Activated gamma-delta T cell treated with Interleukin-2 at 50 U/mL for 16 hours (primary cell): ENCODE measurements at places on chromosomes 5 and 9.

- DNase-seq, result no peak
Measured at GRCh38 chr9:82404881-82405280, 416.3 kb downstream of the SPATA31D1 start.

DNA sequence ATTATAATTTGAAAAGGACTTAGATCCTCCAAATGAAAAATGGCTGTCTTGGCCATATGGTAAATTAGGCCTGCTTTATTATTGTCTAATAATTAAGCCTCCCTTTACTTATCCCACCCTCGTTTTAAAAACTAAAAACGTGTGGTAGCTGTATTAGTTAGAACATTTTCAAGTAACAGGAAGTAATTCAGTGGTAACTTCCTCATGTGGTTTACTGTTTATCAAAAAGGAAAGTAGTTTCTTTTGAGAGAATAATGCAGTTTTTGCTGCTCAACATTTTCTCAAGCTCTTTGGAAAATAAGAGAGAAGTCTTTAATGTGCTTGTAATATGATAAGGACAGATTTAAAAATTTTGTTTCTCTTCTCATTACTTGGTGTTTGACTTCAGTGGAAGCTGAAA, 26.0 kb downstream of the ZCCHC7 start:
- no peak for DNase-seq

GRCh38 chr5:172876578-172876977, 42.5 kb downstream of the ERGIC1 start:
- no peak for DNase-seq

DNA sequence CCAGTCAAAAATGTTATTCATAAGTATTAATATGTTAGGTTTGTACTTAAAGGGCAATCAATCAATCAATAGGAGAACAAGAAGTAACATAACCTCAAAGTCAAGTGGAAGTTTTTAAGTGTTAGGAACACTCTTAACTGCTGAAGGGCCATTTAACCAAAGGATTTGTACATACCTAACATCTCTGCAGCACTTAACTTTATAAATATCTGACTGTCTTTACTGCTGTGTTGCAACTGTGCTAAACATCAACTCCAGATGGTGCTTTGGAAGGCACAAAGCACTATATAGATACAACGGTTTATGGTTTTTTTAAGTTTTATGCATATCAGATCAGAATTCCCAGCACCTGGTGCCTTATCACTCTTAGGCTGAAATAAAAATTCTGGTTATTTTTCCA, 604.9 kb upstream of the PTGER4 start:
- DNase-seq, result no peak

DNA sequence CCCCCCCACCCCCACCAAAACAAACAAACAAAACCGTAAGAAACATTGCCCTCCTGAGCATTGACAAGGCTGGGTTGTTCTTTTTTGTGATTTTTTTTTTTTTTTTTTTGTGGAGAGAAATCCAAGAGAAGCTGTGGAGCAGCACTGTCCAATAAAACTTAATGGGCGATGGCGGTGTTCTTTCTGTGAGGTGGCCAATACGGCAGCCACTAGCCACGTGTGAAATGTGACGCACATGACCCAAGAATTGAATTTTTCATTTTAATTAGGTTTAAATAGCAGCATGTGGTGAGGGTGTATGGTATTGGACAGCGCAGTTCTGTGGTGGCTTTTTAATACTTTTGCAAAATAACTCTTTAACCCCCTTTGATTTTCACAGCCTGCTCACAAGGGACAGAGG, 251.1 kb downstream of the PDZD2 start:
- no peak for DNase-seq

- DNase-seq, result no peak
Measured at GRCh38 chr9:8727191-8727590, 927.6 kb upstream of the DMAC1 start.

DNA sequence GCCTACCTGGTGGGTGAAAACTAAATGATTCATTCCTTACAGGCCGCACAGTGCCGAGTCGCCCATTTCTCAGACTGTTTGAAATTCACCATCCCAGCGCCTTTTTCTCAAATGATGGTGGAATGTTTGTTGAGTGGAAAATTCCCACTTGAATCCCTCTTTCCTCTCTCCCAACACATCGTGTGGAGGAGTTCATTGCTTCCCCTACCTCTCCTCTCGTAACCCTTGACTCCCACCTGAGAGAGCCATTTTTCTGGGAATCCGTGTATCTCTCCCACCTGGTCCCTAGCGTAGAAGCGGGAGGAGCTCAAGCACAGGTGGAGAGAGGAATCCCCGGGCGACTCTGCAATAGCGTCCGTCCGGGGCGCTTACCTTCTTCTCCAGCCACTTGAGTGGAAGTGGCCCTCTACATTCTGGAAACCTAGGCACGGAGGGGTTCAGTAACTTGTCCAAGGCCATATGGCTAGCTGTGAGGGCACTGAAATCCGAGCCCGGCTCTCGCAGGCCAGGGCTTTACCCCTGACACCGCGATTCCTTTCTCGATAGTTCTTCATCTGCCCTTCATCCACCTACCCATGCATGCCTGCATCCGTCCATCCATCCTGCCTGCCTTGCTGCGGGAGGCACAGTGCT, 683 bp downstream of the OSMR start:
- no peak for DNase-seq
